ENCODE measurements at places on chromosomes 6 and 20. TPM values are rescaled to one million over a fixed set of nuclear protein-coding genes. Genes with fewer than 3 reads are reported as not detected.

ULBP2 gene
- total RNA-seq, result 1.5 TPM

RNF114 gene
- total RNA-seq, result 76.1 TPM

AGER gene
- 0.20 TPM for total RNA-seq

HUS1B gene
- 1.1 TPM for total RNA-seq

SLPI gene
- not detected for total RNA-seq

MCHR2 gene
- not detected for total RNA-seq

FRK gene
- total RNA-seq, result under 0.01 TPM

TBXT gene
- total RNA-seq, result not detected

PAK5 gene
- total RNA-seq, result not detected

ATP5F1E gene
- total RNA-seq, result 16.2 TPM

SIRPB1 gene
- 0.37 TPM for total RNA-seq
